ENCODE measurements at places on chromosomes 3 and 15.

DNA sequence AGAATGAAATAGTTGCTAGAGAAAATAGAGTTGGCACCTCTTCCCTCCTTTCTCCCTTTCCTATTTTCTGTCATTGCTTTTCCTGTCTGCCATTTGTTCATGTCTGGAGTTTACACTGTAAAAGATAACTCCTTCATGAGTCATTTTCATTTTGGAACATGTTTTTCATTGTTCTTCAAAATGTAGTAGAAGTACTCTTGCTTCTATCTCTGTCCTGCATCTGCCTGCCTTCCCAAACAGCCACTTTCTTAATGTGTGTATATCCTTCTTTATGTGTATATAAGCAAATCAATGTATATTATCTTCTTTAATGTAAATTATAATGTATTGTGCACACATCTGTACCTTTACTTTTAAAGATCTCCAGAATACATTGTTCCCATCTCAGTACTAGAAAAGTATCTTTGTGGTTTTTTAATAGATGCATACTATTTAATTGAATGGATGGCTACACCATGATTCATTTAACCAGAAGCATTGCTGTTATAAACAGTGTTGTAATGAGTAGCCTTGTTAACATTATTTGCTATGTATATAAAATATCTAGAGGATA is 41.1 kb downstream of the TSC22D2 start:
- no peak for DNase-seq

- DNase-seq: no peak
Measured at GRCh38 chr3:108208831-108209230, 13.4 kb downstream of the IFT57 start.

DNA sequence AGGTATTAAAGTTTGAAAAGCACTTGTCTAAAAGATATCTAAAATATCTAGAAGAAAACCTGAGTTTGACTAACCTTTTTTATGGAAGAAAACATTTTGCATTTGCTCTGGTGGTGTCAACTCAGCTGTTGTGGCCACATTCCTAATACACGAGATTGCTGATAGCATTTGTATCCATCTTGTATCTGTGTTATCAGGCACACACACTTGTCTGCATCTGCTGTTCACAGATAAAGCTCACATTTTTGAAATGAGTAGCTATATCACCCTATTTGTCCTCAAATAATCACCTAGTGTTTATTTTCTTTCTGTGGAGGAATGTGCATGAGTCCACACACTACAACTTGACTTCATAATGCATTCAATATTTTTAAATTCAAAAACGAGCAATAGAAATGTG is 632.3 kb upstream of the NR2F2 start:
- no peak for DNase-seq

DNA sequence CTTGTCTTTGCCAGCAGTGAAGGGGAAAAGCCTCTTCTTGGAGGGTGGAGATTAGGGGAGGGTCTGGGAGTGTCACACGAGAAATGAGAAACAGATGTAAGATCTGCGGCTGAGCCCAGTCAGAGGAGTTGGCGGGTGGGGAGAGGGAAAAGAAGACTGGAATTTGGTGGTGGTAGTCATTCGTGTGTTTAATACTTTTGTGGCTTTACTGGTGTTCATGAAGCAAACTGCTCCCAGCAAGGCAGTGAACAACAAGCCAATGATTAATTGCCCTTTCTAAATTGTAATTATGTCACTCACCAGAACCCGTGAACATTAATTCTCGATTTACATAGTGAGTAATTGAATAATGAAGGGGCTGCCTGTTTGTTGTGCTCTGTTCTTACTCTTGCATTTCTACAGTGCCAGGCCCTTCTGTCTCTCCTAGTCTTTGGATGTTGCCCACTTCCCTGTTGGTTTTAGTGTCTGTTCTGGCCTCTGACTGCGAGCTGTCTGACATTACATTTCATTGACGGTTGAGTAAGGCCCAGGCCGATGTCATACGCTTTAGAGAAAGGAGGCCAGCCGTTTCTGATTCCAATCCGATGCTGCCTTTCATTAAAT is 78.0 kb downstream of the CHCHD6 start:
- DNase-seq: no peak

DNA sequence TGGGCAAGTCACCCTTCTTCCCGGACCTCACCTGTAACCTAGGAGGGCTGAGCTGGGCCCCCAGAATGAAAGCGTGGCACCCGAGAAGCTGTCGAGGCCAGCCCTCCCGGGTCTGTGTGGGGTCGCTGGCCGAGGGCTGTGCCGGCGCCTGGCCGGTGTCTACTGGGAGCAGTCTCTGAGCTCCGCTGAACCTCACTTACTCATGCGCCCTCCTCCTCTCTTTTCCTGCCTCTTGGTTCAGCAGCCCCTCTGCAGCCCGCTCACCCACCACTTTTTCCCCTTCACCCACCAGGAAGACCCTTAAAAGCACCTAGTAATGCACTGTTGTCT is 419 bp downstream of the HYKK start:
- no peak for DNase-seq

DNA sequence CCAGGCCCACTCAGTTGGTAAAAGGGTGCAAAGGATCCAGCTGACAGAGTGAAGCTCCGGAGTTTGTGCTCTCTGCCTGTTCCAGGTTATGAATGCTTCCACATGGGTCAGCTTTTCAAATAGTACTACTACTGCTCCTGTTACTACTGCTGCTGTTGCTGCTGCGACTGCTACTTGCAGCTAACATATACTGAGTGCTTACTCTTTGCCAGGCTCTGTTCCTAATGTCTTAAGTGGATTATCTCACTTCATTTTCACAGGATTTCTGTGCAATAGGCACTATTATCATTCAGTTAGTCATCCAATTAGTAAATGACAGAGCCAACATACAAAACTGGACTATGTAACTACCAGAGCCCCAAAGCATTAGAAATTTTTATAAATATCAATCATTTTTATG is 106.5 kb downstream of the IQCH start:
- no peak for DNase-seq

DNA sequence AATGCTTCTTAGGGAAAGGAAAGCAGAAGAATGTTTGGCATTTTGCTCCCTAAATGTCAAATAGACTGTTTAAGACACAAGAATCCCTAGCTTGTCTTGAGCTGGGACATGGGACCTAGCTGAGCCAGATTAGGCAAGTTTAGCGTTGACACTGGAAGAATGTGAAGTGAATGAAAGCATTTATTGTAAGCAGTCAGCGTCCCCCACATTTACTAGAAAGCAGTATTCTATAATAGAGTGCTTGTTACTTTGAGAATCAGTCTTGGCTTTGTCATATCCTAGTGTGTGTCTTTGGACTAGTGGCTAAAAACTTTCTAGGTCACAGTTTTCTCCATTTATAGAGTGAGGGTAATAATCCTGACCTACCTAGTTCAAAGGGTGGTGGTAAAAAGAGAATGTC is 161.6 kb downstream of the ADAMTSL3 start:
- no peak for DNase-seq

DNA sequence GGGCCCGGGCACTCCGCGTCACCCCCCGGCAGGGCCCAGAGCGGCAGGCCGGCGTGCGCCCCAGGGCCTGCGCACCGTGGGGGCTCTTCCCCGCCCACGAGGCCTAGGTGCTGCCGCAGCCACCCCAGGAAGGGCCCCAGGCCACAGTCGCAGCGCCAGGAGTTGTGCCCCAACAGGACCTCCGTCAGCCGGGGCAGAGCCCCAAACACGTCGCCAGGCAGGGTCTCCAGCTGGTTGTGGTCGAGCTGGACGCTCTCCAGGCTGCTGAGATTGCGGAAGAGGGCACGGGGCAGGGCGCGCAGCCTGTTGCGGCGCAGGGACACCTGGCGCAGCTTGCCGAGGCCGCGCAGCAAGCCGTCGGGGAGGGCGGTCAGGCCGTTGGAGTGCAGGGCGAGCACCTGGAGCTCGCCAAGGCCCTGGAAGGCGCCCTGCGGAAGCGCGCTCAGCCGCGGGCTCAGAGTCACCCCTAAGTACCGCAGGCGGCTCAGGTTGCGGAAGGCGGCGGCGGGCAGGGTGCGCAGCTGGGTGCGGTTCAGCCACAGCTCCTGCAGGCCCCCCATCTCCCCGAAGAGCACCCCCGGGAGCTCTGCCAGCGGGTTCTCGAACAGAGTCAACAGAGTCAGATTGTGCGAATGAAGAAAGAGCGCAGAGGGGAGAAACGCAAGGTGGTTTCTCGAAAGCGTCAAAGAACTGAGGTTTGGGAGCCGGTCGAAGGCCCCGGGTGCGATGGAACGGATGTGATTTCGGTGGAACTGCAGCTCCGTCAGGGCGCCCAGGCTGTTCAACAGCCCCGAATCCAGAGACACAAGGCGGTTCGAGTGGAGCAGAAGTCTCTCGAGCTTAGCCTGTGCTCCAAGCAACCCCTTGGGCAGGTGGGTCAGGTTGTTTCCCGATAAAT is 2.0 kb downstream of the GP5 start:
- DNase-seq: no peak

DNA sequence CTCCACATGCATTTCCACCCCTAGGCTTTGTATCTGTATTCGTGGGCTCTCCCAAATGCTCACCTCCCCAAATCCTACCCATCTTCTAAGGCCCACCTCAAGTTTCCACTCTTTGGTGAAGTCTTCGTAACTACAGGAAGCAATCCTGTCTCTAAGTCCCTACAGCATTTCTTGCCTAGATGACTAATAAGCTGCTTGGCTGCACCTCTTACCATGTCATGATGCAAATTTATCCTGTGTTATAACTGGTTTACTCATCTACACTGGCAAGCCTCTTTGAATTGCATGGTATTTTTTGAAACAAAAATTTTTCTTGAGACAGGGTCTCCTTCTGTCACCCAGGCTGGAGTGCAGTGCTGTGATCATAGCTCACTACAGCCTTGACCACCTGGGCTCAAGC is 73.3 kb downstream of the SETMAR start:
- no peak for DNase-seq

DNA sequence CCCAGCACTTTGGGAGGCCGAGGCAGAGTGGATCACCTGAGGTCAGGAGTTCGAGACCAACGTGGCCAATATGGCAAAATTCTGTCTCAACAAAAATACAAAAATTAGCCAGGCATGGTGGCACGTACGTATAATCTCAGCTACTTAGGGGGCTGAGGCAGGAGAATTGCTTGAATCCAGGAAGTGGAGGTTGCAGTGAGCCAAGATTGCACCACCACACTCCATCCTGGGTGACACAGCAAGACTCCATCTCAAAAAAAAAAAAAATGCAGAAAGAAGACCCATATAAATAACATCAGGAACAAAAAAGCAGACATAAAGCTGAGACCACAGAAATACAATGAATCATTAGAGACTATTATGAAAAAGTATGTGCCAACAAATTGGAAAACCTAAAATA is 235.2 kb upstream of the VEPH1 start:
- DNase-seq: no peak

- no peak for DNase-seq
Measured at GRCh38 chr15:94386351-94386750, 155.0 kb downstream of the MCTP2 start.

DNA sequence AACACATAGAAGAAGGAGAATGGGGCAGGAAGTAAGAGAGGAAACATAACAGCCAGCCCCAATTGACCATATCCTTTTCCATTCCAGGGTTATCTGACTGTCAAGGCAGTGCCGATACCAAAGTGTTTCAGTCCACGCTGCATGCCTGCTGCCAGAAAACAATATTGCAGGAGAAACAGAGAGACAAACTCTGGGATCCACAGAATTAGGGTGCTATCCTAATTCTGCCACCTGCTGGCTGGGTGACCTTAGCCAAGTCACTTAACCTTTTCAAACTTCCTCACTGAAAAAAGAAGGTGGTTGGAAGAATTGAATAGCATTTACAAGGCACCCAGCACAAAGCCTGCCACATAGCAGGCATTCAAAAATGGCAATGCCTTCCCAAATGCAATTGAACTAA is 32.0 kb downstream of the GLB1 start:
- DNase-seq: no peak

GRCh38 chr3:80999481-80999880 is 762.0 kb downstream of the GBE1 start:
- DNase-seq: no peak

GRCh38 chr3:10294030-10294586 is 1.4 kb upstream of the GHRL start:
- DNase-seq: no peak

- no peak for DNase-seq
Measured at GRCh38 chr15:47661661-47662180, 55.6 kb upstream of the SEMA6D start.

GRCh38 chr3:108951820-108952501 is 1.7 kb downstream of the GUCA1C start:
- DNase-seq: no peak

- no peak for DNase-seq
Measured at GRCh38 chr3:164748626-164749025, 329.7 kb downstream of the SI start.
